ENCODE measurements at places on chromosomes 6 and 20.

DNA sequence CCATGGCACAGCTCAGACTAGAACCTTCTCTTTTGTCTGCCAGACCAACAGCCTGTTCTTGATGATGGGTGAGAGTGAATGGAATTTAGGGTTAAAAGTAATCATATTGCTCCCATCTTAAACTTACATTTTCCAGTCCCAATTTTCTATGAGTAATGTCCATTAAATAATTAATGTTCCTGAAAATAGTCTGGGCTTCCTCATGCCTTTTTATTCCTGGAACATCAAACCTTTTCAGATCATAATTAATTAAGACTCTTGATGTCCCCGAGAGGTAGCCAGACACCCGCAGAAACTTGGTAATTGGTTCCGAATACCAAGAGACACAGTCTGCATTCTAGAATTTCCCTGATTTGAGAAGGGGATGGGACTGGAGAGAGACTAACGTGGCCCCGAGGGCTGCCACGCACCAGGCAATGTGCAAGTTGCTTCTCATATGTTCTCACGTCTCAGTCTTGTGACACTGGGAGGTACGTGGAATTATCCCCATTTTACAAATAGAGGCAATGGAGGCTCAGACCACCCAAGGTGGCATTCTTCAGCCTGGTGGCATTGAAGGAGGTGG lies 78.6 kb upstream of the TOX2 start:
- DNase-seq: no peak

- no peak for DNase-seq
Observed at GRCh38 chr20:44288252-44288651, 22.8 kb downstream of the FITM2 start.

DNA sequence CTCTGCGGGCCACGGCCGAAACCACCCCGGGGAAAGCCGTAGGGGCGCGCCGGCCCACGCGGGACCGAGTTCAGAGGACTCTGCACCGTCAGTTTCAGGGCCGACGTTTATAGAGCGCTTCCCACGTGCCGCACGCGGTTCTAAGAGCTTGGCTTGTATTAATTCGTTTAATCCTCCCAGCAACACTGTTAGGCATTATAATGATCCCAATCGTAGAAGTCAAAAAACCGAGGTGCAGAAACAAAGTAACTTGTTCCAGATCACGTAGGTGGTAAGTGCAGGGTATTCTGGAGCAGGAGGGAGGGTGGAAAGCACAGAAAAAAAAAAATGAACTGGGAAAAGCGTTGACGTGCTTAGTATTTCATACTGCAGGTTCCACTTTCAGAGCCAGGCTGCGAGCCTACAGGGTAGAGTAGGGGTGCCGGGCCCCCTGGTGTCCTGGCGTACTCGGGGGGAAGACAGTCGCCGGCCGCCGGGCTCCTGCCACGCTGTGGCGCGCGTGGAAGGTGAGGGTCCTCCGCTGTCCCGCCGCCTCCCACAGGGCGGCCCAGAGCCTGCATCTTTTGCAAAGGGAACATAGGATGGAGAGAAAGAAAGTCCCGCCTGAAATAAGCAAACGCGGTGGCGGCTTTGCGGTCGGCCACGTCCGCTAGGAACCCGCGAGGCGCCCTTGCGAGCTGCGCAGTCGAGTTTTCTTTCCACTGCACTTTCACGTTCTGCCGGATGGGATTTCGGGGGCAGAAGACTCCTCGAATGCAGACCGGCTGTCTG lies 10.2 kb upstream of the FOXF2 start:
- DNase-seq: no peak

GRCh38 chr6:45115696-45116095 lies 212.4 kb upstream of the RUNX2 start:
- DNase-seq: no peak

- no peak for DNase-seq
Observed at GRCh38 chr6:28742668-28743270, 181.0 kb downstream of the TRIM27 start.

DNA sequence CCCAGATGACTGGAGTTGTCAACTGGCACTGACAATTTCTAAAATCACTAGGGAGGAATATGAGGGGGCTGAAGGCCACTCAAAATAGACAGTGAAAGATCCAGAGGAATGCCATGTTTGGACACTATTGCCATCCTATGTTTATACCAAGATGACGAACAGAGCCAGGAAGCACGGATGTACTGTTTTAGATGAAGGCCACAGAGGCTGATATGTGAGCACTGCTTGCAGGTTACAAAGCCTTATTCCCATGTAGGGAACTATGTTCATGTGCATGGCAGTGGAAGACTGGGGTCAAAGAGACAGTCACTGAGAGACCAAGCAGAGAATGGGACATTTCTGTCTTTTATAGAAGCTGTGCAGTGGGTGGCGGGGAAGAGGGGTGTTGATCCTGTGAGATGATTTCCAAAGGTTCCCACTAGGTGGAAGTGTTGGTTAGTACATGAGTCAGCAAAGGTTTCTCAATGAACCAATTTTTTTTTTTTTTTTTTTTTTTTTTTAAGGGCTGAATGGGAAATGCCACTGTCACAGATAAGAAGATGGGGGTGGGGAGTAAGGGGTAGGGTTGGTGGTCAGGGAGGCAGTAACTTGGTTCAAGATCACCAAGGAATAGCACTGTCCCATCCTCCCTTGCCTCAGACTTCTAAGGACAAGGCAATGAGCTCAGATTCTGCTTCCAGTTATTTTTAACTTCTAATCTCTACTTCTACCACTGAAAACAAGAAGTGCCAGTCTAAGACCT lies 46.7 kb upstream of the MOCS1 start:
- no peak for DNase-seq

DNA sequence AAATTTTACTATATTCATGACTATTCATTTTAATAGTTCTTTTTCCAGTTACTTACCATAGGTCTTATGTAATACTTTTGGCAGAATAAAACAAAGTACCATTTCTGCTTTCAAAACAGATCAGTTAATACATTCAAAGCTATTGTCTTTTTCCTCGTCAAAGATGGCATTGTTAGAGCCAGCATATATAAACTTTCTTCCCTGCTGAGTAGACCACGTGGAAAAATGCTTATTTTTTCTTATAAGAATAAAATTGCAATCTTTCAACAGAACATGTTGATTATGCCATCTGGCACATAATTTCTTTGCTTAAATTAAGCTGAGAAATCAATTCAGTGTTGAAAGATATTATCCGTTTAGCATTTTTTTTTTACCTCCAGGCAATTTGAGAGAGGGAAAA lies 34.9 kb upstream of the EXOC2 start:
- no peak for DNase-seq

DNA sequence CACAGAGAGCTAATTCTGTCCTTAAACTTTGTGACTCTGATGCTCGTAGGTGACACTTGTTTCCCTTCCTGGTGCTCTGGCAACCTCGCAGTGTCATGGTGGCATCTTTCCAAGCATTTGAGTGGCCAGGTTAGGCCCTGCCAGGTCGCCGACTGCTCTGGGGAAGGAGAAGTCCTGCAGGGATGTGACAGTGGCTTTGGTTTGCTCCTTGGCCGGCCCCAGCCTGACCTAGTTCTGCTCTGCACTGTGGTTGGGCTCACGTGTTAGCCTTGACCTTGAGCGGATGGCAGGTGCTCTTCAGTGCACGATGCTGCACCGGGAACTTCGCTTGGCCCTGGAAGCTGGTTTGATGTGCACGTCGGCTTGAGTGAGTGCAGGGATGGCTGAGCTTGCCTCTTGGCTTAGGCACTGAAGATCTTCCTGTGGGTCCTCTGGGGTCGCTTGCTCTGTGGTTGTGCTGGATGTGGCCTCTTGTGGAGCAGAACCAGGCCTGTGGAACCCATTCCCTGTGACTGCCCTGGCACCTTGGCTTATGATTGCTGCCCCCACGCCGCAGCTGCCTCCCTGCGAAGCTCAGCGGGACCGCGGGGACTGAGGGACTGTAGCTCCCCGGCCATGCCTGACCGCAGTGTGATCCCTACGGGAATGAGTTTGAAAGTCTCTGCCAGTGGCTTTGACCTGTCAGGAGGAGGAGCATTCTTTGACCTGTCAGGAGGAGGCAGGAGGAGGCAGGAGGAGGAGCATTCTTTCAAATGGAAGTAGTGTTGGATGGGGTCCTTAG lies 8.7 kb downstream of the OSBPL2 start:
- DNase-seq: no peak

DNA sequence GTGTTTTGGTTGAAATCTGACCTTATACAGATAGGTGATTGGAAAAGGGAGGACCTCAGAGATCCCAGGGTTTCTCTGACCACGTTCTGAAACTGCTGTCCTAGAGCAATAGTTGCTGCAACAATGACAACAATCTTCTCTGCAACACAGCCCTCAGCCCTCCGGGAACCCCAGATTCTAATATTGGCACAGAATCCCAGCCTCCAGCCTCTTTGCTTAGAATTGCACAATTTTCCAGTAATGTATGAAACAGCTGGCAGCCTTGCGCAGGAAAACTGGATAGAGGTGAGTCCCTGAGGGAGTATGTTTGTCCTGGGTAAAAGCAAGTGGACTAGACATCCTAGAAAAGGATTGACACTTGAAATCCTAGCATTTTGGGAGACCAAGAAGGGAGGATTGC lies 30.4 kb upstream of the PNRC1 start:
- no peak for DNase-seq

- no peak for DNase-seq
Observed at GRCh38 chr20:33233129-33233774, 2.5 kb upstream of the BPIFA1 start.

- DNase-seq: no peak
Observed at GRCh38 chr6:110392727-110393126, 22.6 kb downstream of the DDO start.

GRCh38 chr6:56869346-56869745 lies 85.6 kb upstream of the BEND6 start:
- DNase-seq: no peak

- DNase-seq: no peak
Observed at GRCh38 chr6:13242178-13242577, 86.2 kb downstream of the TBC1D7 start.

DNA sequence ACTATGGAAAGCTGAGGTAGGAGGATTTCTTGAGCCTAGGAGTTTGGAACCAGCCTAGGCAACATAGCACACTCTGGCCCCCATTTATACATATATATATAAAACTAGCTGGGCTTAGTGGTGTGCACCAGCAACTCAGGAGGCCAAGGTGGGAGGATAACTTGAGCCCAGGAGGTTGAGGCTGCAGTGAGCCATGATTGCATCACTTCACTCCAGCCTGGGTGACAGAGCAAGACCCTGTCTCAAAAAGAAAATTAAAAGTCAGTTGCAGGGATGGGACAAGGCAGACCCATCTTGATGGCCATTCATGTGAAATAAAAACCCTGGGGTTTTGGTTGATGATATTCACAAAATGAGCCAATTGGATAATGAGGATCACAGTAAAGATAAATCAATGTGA lies 6.6 kb upstream of the GTF2H4 start:
- DNase-seq: no peak

DNA sequence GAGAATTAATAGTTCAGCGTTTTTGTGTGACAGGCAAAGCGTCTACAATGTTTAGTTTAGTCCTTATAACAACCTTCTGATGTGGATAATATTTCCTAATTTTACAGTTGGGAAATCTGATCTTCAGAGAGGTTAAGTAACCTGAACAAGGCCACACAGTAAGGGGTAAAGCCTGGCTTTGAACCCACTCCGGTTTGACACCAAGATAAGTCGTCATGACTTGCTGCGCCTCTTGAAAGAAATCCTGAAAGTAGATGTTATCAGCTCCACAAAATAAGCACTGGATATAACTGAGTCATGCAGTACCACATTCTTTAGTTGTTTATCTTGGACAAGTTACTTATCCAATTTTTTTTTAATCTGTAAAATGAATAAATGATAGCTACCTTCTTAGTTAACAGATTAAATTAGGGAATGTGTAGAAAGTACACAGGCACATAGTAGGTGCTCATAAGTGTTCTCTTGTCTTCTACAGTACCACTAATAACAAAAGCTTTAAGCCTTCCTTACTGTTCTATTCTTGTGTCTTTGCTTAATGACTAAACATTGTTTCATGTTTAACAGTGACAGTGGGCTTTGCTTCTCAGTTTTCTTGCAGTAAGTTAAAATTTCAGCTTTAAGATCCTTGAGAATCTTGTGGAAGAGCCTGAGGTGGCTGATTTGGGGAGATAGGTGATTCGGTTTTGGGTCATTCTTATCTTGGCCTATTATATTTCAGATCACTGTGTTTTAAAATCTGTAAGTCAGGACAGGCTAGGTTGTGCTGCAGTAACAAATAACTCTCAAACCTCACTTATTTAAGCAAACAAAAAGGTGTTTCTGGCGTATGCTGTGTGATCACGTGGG lies 2.1 kb downstream of the HIVEP1 start:
- no peak for DNase-seq
